ENCODE measurements at places on chromosomes 13 and 19.
A peak's percentile ranks its signal among the peaks of the same experiment; 100 is the strongest.

DNA sequence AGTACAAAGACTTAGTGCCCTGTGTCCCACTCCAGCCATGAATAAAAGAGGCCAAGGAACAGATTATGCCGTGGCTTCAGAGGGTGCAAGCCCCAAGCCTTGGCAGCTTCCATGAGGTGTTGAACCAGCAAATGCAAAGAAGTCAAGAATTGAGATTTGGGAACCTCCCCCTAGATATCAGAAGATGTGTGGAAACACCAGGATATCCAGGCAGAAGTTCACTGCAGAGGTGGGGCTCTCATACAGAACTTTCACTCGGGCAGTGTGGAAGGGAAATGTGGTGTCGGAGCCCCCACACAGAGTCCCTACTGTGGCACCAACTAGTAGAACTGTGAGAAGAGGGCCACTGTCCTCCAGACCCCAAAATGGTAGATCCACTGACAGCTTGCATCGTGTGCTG lies 2421.4 kb downstream of the PCDH9 start:
- no peak for DNase-seq

GRCh38 chr13:45623516-45624090 lies 8.1 kb upstream of the ERICH6B start:
- DNase-seq: peak; percentile 55

- peak; percentile 46 for DNase-seq
Observed at GRCh38 chr13:113437408-113438010, 15.8 kb downstream of the ADPRHL1 start.

DNA sequence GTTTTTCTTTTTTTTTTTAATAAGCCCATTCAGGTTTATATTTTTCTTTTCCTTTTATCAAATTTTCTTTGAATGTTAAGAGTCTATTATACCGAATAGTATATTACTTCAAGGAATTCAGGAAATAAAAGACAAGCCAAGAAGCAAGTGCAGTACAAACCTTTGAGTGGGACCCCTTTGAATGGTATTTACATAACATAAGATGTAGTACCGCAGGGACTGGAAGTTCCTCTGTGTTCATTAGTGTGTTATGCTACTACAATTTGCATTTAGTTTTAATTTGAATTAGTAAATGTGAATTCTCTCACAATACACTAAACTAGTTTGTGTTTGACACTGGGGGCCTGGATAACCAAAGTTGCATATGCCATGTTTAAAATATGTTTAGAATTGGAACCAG lies 339.5 kb downstream of the DCT start:
- DNase-seq: no peak

GRCh38 chr19:7841751-7842660 lies 12.0 kb downstream of the EVI5L start:
- no peak for DNase-seq

DNA sequence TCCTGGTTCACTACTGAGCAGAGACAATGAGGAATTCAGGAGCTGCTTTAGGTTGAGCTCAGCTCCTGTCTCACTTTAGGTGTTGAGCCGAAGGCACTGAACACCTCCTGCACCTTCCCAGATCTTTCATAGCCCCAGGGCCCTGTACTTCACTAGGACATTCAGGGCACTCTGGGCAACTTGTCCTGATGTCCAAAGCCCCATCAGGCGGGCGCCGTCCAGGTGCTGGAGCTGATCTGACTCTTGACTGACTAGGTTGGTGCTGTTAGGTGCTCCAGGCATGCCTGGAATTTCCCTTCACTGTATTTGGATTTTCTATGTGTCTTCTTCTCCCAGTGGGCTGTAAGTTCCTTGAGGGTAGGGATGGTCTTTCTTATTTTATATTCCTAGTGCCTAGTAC lies 48.4 kb upstream of the CNMD start:
- no peak for DNase-seq

DNA sequence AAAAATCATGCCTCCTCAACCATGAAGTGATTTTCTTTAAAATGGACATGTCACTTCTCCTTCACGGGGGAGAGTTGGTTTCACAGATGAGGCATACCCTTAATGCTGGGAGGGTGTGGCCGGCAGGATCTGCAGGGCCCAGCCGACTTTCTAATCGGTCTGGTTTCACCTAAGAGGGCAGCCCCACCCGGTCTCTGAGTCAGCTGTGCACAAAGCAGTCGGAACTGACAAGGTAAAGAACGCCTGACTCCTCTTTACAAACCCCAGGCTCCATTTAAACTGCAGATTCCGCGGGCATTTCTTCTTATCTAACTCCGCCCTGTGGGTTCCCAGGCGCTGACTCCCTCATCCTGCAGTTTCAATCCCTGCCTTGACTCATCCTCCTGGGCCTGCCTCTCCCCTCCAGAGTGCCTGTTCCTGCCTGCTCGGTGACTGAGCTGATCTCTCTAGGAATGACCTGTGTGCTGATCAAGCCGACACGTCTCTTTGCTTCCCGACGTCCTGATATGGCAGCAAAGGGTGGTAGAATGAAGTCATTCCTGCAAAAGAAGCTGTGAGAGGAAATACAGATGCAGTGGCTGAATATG lies 63.4 kb downstream of the EFNB2 start:
- DNase-seq: peak; percentile 95

GRCh38 chr19:17162580-17162979 lies 52.6 kb upstream of the USE1 start:
- no peak for DNase-seq

GRCh38 chr13:59452189-59452890 lies 711.4 kb downstream of the DIAPH3 start:
- no peak for DNase-seq

GRCh38 chr13:29746148-29746677 lies 104.2 kb downstream of the UBL3 start:
- DNase-seq: no peak

DNA sequence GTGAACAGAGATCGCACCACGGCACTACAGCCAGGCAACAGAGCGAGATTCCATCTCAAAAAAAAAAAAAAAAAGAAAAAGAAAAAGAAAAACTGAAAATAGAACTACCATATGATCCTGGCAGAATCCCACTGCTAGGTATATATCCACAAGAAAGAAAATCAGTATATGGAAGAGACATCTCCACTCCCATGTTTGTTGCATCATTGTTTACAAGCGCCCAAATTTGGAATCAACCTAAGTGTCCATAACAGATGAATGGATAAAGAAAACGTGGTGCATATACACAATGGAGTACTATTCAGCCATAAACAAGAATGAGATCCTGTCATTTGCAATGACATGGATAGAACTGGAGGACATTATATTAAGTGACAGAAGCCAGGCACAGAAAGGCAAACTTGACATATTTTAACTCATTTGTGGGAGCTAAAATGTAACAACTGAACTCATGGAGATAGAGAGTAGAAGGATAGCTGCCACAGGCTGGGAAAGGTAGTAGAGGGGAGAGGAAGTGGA lies 26.1 kb downstream of the DYRK1B start:
- no peak for DNase-seq

- DNase-seq: no peak
Observed at GRCh38 chr13:24250376-24251057, 58.9 kb upstream of the C1QTNF9 start.

- no peak for DNase-seq
Observed at GRCh38 chr19:55578761-55579747, 1.6 kb downstream of the ZNF579 start.

GRCh38 chr19:4052114-4052992 lies 14.3 kb downstream of the ZBTB7A start:
- peak; percentile 78 for DNase-seq

DNA sequence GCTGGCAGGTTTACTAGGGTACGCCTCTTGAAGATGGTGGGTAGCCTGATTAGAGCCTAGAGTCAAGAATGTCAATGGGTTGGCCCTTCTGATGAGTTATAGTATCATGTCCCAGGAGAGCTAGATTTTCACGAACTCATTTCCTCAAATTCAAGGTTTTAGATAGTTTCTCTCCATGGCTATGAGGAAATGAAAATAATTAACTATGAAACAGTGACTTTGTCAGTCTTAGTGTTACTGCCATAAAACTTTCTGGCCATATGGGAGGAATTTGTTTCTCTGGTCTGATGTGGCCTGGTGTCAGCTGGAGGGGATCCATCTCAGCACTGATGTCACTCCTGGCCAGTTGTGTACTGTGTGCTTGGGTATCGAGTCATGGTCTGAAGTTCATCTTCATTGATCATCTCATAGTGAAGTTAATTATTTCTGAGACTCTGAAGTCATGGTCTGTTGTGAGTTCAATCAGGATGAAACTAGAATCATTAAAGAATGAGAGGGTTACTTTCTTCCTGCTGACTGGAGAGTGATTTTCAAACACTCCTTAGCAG lies 49.4 kb upstream of the TNFSF11 start:
- no peak for DNase-seq

DNA sequence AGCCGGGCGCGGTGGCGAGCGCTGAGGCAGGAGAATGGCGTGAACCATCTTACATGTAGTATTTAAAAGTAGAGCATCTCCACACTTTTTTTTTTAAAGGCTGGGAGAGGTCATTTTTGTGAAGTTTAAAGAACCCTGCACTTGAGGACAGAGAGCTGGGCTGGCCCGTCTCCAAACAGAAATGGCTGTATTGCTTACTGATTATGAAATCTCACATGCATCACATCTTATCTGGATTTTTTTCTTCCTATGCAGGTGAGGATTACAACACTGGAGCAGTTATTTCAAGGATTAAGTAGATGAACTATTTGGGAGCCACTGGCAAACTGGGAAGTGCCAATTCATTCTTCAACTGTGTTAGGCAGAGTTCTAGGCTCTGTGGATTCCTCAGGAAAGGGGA lies 59.5 kb downstream of the TEX26 start:
- DNase-seq: no peak

DNA sequence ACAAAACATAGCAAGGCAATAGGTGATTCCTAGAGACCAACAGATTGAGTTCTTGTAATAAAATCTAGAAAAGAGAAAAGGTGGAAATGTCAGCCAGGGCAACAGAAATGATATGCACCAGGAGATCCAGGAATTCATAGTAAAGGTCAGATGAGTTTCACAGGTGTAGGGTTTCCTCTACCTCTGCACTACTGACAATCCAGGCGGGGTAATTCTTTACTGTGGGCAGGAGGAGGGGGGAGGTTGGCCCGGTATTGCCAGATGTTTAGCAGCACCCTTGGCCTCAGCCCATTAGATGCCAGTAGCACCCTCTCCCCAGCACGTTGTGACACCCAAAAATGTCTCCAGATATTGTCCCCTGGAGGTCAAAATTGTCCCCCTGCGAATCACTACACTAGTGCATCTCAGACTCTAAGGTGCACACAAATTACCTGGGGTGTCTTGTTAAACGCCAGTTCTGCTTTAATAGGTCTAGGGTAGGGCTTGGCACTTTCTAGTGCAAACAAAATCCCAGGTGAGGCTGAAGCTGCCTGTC lies 3.5 kb upstream of the UBAC2 start:
- no peak for DNase-seq

DNA sequence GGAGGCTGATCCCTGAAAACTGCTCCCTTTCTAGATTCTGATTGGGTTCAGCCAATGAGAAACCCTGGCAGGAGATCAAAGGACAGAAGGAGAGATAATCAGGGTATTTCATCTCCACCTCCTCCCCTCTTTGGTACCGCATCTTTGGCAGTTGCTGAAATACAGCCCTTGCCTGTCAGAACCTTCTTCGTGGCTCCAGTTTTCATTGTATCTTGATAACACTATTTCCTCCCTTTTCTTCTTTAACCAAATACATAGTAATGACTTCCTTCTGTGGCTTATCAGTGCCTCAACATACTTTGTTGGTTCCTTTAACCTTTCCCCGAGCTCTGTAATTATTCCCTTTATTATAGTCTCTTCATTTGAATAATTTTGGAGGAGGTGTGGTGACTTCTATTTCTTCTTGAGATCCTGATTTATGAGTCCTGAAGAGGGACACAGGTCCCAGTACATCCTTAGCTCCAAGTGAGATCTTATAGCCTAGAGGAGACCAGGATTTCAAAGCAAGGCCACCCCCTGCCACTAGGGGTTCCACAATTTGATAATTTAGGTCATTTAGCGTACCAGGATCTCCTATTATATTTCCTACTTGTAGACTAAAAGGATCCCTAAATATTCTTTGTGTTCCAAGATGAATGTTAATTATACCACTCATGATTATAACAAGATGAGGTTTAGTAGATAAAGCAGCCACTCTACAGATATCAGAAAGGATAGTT lies 98.0 kb downstream of the EDNRB start:
- no peak for DNase-seq

GRCh38 chr13:30156826-30157615 lies 150.3 kb downstream of the KATNAL1 start:
- no peak for DNase-seq

DNA sequence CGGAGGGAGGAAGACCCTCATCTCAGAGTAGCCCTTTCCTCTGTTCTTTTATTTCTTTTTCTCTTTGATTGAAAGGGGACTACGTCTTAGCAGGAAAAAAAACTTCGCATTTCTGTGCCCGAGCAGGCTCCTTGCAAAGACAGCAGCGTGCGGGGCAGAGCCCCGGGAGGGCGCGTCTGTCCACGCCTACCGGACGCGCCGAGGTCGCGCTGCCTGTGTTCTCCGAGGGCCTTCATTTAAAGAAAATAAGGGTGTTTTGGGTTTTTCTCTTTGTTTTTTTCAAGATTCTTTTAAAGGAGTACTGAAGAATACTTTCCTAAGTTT lies 29.2 kb downstream of the CERS1 start:
- DNase-seq: no peak

- DNase-seq: no peak
Observed at GRCh38 chr19:2528675-2529101, 52.8 kb downstream of the GADD45B start.

DNA sequence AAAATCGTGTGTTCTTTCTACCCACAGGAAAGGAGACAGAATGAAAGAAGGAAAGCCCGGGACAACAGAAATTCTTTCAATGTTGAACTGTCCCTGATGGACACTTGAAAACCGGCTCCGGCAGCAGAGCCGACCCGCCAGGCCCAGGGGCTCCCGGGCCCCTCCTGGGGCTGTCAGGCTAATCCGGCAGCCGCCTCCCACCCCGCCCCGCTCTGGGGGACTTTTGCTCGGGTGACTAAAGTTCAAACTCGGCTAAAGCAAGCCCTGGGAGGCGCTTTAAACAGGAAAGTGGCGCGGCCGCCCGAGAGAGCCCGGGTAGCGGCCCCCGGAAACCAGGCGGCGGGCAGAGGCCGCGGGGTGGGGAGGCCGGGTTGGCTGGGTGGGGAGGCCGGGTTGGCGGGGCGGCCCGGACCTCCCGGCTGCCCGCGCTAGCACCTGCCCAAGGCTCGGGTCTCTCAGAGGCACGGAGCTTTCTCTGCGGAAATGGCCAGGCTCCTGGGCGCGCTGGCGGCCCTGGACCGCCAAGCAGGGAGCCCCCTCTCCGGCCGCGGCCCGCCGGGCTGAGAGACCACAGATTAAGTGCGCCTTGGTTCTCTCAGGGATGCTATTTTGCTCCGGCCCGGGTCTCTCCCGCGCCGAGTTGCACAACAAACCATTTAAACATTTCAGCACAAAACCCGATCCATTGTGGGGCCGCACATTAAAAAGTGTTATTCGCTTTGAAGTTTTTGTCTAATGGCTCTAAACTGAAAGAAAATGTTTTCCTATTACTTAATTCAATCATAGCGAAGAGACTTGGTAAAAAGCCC lies 2.6 kb upstream of the GSX1 start:
- DNase-seq: no peak

GRCh38 chr13:75787249-75787928 lies 151.3 kb downstream of the LMO7 start:
- peak; percentile 37 for DNase-seq
